ENCODE measurements at places on chromosomes 13 and 19.

DNA sequence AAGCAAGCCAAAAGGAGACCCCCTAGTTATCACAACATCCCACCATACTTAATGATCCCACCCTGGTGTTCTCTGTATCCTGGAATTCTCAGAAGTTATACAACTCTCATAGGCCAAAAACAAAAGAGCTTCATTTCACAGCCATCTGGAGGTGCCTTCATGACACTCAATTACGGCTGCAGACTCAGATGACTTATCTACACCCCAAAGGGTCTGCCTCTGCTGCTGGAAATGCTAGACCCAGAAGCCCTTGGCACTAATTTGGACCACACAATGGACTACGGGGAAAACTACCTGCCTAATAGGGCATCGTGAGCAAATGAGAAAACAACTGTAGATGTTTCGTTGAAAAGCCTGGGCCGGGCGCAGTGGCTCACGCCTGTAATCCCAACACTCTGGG is 40.2 kb downstream of the BRD4 start:
- no peak for DNase-seq

- no peak for DNase-seq
Observed at GRCh38 chr13:51623473-51623872, 39.2 kb downstream of the WDFY2 start.

- no peak for DNase-seq
Observed at GRCh38 chr19:23799321-23799720, 40.6 kb upstream of the ZNF681 start.

GRCh38 chr19:17482877-17483604 is 12.7 kb downstream of the SLC27A1 start:
- no peak for DNase-seq

DNA sequence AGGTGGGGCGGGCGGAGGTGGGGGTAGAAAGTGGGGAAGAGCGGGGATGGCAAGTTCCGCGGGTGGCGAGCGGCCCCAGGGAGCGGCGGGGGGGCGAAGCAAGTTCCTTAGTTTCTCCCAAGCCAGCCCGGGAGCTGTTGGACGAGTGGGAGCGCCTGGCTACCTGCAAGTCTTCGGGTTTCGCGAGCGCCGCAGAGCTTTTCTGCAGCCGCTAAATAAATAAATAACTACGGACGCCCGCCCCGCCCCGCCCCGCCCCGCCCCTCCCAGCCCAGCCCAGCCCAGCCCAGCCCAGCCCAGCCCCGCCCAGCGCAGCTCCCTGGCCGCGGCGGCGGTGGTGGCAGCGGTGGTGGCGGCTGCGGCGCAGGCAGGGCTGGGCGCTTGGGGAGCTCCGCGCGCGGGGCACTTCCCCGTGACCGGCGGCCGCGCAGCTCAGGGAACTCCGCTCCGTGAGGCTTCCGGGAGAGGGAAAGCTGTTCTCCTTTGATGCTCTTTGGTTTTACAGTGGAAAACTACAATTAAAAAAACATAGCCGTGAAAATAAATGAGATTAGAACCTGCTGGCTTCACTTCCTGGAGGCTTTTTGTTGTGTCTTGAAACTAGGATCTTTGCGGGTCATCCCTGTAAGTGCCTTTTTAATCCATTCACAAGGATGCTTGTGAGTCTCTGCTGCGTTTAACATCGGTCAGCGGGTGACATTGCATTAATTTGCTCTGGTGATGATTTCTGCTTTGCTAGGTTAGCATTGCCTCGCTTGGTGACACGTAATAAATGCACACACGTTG is at the start of gene UBE2L5:
Gene UBE2L5 (plus strand): TSS at position 440 of the 786 bp plus-strand sequence. CDS start 5,498 bp downstream, outside the sequence.
- DNase-seq: peak; percentile 38

- DNase-seq: no peak
Observed at GRCh38 chr13:23202383-23202782, 21.6 kb downstream of the SGCG start.

DNA sequence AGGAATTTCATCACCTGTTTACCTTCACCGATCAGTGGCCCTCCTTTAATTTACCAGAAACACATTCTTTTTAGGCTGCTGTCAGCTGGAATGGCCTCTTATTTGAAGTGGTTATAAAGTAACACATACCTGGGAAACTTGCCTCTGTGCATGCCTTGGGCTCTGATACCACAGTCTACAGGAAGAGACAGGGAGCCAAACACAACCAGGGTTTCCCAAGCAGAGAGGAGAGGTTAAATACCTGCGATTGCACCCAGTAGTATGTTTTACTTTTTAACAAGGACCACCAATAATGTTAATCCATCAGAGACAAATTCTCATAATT is 444.0 kb upstream of the SGCG start:
- DNase-seq: no peak

GRCh38 chr13:49649244-49649962 is 21.1 kb downstream of the ARL11 start:
- no peak for DNase-seq

GRCh38 chr19:6392221-6393073 is 517 bp downstream of the GTF2F1 start:
- no peak for DNase-seq

DNA sequence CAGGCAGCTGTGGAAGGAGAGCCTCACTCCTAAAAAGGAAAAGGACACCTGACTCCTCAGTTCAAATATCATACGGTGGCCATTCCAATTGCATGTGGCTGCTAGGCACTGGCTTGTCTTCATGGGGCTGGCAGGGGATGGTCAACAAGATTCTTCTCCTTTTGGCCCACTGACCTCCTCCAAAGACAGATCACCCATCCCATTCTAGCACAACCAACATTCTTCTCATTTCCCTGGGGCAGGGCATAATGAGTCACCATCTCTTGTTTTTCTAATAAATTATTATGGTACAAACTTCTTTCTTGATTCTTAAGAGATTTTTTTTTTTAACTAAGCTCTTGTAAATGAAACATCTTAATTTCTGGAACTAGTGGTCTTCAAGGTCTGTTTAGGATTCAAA is 136.7 kb upstream of the NBEA start:
- no peak for DNase-seq

DNA sequence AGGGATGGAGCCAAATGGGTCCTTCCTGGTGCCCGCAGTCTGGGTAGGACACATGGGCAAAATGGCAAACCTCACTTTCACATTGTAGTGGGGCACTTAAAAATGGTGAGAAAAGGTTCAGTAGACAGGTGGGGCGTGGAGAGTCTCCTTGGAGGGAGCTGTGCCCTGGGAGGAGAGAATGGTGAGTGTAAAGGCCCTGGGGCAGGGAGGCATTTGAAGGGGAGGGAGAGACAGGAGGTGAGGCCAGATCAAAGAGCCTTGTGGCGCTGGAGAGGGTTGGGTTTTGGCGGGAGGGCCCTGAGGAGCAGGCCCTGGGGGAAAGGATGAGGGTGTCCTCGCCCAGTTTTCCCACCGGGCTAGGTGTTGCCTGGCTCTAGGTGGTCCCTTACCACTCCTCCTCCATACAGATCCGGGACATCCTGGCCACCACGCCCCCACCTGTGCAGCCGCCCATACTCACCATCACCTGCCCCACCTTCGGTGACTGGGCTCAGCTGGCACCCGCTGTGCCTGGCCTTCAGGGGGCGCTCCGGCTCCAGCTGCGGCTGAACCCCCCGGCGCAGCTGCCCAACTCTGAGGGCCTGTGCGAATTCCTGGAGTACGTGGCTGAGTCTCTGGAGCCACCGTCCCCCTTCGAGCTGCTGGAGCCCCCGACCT is 6.3 kb downstream of the MAP1S start:
- no peak for DNase-seq

GRCh38 chr19:54035215-54036178 is 28.2 kb downstream of the VSTM1 start:
- no peak for DNase-seq

GRCh38 chr19:10639836-10640235 is 14.3 kb upstream of the ILF3 start:
- no peak for DNase-seq

GRCh38 chr13:22497991-22498780 is 682.6 kb upstream of the SGCG start:
- DNase-seq: no peak

GRCh38 chr19:48102870-48103751 is 7.5 kb downstream of the PLA2G4C start:
- no peak for DNase-seq

DNA sequence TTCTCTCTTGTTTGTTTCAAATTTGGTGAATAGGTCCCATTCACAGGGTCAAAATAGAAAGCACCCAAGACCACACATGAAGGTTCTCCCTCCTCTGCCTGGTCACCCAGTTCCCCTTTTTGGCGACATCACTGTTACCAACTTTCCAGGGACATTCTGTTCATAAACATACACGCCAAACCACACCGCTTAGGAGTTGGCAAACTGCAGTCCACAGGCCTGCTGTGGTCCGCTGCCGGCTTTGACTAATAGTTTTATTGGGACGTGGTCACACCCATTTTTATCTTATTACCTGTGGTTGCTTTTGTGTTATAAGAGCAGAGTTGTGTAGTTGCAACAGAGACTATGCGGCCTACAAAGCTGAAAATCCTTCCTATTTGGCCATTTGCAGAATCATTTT is 24.2 kb downstream of the UHRF1 start:
- DNase-seq: no peak

- DNase-seq: no peak
Observed at GRCh38 chr19:15790096-15790495, 2.6 kb downstream of the OR10H5 start.

DNA sequence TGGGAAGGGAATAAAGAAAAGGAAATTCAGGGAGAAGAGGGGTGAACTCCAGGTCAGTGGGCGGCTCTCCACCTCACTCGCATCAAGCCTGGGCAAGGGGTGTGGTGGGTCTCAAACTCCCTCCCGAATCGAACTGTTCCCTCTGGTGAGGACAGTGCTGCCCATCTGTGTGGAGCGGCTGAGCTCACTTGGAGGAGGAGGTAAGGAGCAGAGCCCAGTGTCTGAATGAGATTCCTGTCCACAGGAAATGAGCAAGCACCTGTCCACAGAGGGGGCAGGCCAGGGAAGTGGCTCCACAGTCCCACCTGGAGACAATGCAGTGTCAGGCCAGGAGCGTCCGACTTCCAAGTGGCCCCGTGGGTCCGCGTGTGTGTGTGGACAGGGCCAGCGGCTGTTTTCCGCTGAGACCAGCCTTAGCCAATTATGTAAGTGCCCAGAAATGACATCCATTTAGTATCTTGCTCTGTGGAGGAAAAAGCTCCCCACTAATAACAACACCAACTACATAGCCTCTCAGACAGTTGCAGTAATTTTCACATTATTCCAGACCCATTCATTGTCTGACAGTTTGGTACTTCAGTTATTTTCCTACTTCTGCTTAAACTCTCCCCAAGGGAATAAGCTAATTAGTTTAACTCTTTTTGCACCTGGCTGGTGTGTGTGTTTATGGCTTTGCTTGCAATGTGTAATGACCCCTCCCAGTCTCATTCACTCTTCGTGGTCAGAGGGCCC is 114.6 kb downstream of the SOX1 start:
- DNase-seq: no peak

DNA sequence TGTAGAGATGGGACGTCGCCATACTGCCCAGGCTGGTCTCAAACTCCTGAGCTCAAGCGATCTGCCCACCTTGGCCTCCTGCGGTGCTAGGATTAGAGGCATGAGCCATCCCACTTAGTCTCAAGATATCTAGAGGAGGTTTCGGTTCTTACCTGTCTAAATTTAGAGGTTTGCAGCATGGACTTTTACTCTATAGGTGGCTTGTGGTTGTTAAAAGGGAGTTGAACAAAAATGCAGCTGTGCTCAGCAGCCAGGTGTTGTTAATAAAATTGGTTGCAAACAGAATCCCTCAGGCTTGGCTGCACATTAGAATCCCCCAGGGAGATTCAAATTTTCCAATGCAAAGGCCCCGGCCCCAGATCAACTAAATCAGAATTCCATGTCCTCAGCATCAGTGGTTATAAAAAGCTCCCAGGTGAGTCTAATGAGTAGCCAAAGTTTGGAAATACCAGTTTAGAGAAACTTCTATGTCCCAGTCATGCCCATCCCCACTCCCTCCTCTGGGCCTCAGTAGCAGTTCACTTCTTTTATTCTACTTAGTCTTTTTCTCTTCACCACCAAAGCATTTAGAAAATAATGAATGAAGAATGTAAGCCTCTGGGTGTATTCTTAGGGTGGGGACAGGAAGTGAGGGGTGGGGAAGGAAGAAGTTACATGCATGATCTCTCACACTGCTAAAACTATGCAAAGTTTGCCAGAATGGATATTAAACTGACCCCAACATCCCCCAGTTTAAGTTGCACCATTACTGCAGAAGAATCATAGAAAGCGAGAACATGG is 471.0 kb downstream of the COG6 start:
- DNase-seq: no peak

DNA sequence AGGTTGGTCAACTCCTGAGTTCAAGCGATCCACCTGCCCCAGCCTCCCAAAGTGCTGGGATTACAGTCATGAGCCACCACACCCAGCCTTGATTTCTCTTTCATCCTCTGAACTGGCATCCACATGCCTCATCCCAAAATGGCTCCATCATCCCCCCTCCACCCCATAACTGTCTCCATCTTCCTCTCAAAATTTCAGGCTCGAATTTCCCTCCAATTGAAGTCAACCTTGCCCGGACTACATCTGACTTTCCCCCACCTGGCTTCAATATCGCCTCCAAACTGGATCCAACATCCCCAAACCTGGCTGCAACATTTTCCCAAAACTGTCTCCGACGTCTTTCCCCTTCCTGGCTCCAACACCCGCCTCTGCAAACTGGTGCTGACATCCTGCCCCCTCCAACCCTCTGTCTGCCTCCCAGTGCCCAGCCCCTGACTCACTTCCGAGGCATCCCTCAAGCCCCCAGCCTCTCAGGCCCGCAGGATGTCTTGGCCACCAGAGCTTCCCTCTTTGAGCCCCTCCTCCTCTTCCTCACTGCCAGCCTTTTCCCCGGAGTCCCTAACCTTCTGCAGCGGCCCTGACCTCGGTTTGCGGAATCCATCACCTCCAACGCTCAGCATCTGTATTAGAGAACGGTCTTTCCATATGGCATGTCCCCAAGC is 943 bp downstream of the EXOC3L2 start:
- no peak for DNase-seq

DNA sequence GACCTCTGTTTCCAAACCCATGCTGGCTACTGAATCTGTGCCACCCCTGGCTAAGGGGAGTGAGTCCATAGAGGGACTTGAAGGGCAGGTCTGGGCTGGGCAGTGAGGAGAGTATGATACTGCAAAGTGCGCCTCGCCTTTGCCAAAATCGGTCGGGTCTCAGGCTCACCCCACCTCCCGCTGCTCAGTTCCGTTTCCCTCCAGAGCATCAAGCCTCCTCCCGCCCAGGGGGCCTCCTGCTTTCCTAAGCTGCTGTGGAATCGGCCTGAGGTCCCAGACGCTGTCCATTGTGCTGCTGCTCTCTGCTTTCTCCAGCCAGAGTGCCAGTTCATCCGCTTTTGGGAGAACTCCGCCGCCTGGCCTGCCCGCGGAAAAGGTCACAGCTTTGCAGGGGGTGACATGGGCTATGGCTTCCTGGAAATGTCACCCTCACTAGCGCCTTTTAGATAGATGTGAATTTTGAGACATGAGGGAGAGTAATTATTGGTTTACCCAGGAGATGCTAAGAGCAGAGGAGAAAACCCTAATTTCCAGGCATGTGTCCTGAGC is 1418.4 kb downstream of the UQCRFS1 start:
- DNase-seq: no peak

- no peak for DNase-seq
Observed at GRCh38 chr13:112743451-112744167, 53.8 kb downstream of the ATP11A start.

GRCh38 chr19:15436012-15436825 is 13.5 kb downstream of the WIZ start:
- no peak for DNase-seq

GRCh38 chr13:25912961-25913360 is 138.9 kb downstream of the SHISA2 start:
- no peak for DNase-seq

Data from NCI-H1048 (cell line).